ENCODE measurements at places on chromosomes 5 and 9.

DNA sequence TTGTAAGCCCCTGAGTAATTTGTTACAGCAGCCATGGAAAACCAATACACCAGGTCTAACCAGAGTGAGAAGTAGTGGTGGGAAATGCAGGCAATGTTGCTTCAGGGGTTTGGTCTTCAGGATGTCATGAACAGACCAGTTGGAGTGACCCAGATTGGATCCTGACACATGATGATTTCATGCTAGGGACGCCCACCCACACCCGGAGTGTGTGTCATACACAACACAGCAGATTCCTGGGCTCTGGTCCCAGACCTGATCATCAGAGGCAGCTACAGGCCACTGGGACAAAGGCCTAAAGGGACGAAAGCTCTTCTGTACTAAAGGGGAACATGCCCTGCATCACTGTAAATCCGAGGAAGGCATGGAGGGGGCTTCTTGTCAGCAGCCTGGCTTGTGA lies 194.2 kb downstream of the NSG2 start:
- no peak for DNase-seq

DNA sequence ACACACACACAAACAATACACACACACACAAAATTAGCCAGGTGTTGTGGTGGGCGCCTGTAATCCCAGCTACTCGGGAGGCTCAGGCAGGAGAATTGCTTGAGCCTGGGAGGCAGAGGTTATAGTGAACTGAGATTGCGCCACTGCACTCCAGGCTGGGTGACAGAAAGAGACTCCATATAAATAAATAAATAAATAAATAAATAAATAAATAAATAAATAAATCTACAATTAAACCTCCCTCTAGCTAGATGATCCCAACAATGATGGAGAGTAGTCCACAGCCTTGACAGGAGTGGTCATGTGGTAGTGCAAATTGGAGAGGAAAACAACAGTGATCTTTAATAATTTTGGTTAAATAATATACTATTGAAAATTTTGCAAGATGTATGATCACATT lies 1739.0 kb upstream of the C9orf72 start:
- no peak for DNase-seq

- DNase-seq: no peak
Measured at GRCh38 chr9:81566074-81566698, 123.2 kb downstream of the TLE1 start.

GRCh38 chr5:167565189-167565954 lies 726.1 kb upstream of the WWC1 start:
- DNase-seq: peak; percentile 53

DNA sequence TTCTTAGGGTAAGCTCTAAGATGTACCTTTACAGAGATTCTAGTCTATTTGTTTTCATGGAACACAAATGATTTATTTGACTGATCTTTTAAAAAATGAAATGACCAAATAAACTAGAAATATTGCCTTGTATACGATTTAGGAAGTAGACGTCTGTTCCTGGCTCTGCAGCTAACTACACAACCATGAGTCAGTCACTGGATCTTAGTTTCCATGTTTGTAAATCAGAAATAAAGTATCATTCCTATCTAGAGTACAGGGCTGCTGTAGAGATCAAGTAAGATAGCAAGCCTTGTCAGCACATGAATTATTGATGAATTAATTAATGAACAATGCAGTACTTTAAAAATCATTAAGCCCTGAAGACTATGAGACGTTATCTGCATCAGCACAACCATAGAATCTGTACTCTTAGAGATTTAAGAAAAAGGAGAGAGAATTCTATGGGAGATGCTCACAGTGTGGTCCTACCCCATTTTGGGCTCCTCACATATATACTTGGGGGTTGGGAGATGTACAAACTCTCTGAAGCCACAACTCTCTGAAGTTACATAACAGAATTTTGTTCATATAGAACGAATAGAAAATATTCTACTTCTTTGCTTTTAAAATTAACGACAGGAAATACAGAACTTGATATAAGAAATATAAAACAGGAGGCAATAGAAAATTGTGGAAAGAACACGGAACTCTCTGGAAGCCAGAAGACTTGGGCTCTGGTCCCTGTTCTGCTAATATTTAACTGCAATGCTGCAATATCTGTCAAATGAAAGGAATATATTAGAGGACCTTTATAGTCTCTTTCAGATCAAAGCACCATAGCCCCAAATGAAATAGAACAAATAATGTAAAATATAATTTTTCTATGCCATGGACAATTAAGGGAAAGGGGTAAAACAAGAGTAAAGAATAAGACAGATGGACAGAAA lies 48.4 kb upstream of the HNRNPA0 start:
- no peak for DNase-seq

GRCh38 chr5:38184627-38185026 lies 73.7 kb upstream of the EGFLAM start:
- no peak for DNase-seq

- no peak for DNase-seq
Measured at GRCh38 chr9:131478421-131478868, 24.3 kb upstream of the POMT1 start.
